ENCODE measurements at places on chromosomes 16 and 17.

DNA sequence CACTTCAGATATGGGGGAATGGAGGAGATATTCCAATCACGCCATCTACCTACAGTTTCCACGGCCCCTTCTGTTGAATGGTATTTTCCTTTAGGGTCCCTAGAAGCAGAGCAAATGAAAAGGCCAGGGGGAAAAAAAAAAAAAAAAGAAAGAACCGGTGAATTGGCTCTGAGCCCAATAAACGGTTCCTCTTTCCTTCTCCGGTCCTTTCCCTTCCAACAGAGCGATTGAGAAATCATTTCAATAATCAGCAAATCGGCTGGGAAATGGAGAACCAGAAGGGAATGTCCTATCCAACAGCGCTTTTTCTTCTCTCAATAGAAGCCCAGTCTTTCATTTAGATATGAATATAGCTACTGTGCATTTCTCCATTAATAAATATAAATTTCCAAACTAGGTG lies 26.8 kb upstream of the HOXB13 start:
- no peak for DNase-seq

DNA sequence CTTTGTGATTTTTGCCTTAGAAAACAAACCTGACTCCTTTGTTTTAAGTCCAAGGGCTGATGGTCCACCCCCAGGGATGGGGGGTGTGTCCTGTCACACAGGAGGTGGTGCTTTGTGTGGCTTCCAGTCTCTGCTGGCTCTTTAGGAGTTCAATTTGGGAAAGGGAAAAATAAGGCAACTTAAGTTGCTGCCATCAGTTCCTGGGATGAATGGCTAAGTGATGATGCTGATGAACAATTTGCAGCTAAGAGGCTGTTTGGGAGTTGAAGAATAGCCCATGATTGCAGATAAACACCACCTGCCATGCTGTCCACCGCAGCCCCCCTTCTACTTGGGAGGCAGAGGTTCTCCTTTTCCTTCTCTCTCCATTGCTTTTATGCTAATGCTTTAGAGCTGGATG lies 40.2 kb downstream of the ARL4D start:
- no peak for DNase-seq

DNA sequence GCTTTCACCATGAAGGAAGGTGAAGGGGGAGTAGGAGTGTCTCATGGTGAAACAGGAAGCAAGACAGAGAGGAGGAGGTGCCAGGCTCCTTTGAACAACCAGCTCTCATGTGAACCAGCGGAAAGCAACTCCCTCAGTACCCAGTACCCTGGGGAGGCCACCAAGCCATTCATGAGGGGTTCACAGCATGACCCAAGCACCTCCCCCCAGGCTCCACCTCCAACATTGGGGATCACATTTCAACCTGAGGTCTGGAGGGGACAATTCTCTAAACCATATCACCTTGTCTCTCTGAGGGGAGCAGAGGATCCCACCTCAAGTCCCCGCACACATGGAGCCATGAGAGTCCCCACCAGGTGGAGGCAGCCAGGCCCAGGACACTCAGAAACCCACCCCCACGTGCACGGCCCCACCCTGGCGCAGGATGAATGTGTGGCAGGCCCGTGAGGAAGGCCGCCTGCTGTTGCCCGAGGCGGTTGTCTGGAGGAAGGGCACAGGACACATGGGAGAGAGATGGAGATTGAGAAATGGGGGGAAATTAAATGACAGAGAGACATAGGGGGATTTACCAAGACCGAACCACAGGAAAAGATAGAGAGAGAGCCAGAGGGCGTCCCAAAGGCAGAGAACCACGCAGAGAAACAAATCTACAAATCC lies 85.9 kb downstream of the TMEM132E start:
- no peak for DNase-seq

DNA sequence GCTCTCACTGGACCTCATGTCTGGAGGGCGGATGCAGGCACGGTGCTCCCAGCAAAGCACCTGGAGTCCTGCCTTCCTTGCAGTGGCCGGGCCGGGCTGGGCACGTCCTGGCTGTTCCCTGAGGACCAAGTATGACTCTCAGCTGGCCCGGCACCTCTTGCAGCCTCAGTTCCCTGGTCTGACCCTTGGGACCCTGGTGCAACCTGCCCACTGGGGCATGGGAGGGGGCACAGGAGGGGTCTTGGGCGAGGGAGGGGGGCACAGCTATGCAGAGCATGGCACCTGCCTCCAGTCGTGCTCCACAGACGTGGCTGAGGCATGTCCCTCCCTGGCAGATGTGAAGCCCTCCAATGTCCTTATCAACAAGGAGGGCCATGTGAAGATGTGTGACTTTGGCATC lies 19.6 kb downstream of the MAP2K3 start:
- no peak for DNase-seq

GRCh38 chr17:59406808-59407381 lies 75.4 kb downstream of the YPEL2 start:
- no peak for DNase-seq

GRCh38 chr17:59897090-59897489 lies 4.2 kb downstream of the RPS6KB1 start:
- no peak for DNase-seq

DNA sequence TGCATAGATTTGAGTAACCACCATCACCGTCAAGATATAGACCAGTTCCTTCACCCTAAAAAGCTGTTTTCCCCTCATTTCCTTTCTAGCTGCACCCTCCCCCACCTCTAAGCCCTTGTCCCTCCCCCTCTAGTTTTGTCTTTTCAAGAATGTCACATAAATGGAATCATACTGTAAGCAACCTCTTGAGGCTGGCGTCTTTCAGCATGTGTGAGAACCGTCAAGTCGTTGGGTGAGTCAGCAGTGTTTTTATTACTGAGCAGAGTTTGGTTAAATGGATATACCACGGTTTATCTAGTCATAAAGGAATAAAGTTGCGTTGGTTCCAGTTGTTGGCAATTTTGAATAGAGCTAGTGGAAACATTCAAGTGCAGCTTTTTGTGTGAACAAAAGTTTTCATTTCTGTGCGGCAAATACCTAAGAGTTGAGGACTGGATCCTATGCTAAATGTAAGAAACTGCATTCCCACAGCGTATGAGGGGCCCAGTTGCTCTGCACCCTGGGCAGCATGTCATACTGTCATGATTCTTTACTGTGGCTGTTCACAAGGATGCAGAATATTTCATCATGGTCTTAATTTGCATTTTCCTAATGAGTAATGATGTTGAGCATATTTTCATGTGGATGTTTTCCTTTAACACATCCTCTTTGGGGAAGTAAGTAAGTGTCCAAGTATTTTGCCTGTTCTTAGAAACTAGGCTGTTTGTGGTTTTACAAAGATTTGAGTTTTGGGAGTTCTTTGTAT lies 264.3 kb downstream of the CPPED1 start:
- peak; percentile 51 for DNase-seq

- DNase-seq, result no peak
Observed at GRCh38 chr16:2707368-2708289, 12.4 kb downstream of the PRSS27 start.

DNA sequence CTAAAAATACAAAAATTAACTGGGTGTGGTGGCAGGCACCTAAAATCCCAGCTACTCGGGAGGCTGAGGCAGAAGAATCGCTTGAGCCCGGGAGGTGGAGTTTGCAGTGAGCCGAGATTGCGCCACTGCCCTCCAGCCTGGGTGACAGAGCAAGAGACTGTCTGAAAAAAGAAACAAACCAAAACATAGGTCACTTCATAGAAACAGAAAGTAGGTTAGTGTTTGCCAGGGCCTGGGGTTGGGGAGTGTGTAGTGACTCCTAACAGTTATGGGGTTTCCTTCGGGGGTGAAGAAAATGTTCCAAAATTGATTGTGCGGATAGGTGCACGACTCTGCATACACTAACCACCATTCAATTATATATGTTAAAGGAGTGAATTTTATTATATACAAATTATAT lies 59.2 kb downstream of the ATP2C2 start:
- no peak for DNase-seq

GRCh38 chr17:80847496-80848230 lies 144.0 kb upstream of the CHMP6 start:
- no peak for DNase-seq

DNA sequence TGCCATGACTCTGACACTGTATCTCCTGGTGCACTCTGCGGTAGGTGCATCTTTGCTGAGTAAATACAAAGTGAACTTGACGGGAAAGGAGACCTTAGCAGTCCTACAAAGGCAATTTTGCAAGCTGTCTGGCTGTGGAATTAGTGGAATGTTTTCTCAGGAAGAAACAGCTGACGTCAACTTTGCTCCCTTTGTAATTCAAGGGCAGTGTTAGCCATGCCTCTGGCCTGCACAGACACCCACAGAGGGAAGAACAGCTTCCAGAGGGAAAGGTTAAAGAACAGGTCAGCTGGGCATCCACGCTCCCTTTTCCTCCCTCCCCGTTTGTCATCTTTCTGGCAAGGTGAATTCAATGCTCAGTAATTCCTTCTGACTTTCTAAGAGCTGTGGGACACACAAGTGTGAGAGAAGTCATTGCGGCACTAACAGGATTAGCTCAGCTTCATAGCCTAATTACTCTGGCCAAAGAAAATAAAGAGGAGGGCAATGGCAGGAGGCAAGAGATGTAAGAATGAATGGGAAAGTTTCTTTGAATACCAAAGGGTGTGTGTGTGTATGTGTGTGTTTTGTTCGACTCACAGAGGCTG lies 476.9 kb upstream of the GOT2 start:
- peak; percentile 23 for DNase-seq

DNA sequence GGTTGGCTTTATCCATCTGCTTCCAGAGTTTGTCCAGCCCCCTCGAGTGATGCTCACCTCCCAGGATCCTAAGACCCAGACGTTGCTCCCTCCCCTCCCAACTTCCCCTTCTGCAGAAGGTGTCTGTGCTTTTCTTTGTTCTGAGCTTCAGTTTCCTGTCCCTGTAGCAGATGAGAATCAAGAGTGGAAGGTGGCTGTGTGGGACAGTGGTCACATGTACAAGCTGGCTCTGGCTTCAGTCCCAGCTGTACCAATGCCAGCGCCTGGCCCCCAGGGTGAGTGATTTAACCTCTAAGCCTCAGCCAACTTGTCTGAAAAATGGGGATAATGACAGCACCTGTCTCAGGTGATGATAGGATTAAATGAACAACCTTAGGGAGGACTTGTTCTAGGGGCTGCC lies 7.7 kb downstream of the PRR15L start:
- DNase-seq, result no peak

DNA sequence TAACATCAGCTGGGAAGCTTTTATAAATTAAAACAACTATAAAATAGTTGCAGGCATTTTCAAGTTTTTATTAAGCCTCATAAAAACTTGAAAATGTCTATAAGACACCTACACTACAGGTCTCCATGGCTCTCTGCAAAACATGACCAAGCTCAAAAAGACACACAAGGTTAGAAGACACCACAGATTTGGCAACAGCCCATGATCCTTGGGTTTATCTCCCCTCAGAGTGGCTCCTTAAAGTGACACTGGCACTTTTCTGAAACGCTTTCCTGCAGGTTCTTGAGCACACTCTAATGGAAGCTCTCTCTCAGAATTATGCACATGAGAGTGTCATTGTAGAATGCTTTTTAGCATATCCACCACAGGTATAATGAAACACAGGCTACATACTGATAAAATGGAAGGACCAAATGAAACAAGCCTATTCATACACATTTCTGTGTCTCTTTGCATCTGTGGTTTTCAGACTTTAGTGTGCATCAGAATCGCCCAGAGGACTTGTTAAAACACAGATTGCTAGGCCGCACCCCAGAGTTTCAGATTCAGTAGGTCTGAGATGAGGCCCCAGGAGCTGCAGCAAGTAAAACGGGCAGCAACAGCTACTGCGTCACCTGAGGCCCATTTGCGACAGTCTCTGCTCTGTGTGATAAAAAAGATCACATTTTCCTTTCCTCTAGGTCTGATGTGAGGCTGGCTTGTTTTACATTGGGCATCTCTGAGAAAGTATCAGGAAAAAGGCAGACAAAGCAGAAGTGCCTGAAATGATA lies 75.0 kb upstream of the WSB1 start:
- DNase-seq, result no peak

- no peak for DNase-seq
Observed at GRCh38 chr17:41339571-41340172, 11.0 kb downstream of the KRT33A start.

DNA sequence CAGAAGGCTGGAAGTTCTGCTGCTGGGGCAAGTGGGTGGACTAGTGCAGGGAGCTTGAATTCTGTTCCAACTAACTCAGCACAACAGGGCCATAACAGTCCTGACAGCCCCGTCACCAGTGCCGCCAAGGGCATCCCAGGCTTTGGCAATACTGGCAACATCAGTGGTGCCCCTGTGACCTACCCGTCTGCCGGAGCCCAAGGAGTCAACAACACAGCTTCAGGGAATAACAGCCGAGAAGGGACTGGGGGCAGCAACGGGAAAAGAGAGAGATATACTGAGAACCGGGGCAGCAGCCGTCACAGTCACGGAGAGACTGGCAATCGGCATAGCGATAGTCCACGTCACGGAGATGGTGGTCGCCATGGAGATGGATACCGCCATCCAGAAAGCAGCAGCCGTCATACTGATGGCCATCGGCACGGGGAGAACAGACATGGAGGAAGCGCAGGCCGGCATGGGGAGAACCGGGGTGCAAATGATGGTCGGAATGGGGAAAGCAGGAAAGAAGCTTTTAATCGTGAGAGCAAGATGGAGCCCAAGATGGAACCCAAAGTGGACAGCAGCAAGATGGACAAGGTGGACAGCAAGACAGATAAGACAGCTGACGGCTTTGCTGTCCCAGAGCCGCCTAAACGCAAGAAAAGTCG lies 9.4 kb upstream of the PSMC5 start:
- DNase-seq, result no peak

DNA sequence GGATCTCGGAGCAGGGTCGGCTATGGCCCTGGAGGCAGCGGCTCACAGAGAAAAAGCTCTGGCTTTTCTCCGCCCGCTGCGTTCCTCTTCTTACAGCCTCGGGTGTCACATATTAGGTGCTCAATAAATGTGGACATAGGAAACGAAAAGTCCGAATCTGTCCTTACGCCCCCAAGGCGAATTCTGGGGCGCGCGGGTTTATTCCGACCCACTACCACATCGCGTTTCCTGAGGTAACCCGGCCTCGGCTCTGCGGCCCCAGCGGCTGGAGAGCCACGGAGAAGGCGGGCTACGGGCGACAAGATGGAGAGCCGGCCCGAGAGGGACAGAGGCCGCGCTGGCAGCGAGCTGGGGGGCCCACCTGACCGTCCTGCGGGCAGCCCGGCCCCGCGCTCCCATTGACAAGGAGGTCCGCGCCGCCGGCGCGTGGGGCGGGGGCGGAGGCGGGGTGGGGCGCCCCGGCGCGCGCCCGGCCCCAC lies 573 bp upstream of the GNAO1 start:
- no peak for DNase-seq

GRCh38 chr17:30273373-30273772 lies 18.4 kb downstream of the BLMH start:
- DNase-seq, result no peak

DNA sequence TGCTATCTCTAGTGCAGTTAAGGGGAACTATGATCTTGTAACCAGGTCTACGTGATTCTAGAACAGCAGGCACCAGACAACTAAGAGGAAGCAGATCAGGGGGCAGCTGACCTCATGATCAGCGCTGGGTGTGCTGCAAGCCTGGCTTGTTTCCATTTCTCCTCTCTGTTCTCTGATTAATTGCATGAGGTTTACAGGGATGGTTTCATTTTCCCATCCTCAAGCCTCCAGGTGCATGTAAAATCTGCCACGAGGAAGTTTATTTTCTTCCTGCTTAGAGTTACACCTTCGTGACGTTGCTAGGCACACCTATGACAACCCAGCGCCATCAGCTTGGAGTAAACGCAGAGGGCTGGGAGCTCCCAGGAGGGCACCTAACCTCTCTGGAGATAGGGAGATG lies 4.3 kb upstream of the NUPR1 start:
- no peak for DNase-seq
